Foreskin keratinocyte (primary cell): ENCODE measurements at places on chromosomes 4 and X. TPM values are rescaled to one million over a fixed set of nuclear protein-coding genes. Genes with fewer than 3 reads are reported as not detected.

GRCh38 chrX:99271641-99272040 lies 1138.4 kb downstream of the PCDH19 start:
- no peak for DNase-seq

Gene G3BP2
- polyA plus RNA-seq: 29.9 and 36.2 TPM in 2 replicates

DNA sequence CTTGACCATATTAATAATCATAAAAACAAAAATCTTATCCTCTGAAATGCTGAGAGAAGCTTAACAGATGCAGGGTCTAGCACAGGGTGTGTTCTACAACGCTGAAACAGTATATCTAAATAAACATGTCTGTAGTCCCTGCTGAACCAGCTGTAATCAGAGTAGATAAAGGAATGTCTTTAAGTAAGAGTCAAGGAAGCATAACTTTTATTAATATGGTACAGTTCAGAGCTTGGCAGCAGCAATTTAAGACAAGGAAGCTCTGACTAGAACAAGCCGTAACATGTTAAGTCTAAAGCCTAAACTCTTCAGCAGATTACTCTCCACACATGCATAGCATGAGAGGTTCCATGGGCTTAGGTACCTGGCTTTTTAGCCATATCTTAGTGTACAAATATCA lies 36.1 kb downstream of the NFKB1 start:
- DNase-seq: peak; percentile 43

- peak; percentile 56 for DNase-seq
These were observed 117.6 kb downstream of the MAB21L2 start for GRCh38 chr4:150699599-150699998.

Gene MAPK10
- polyA plus RNA-seq: 1.2 and 2.1 TPM in 2 replicates

DNA sequence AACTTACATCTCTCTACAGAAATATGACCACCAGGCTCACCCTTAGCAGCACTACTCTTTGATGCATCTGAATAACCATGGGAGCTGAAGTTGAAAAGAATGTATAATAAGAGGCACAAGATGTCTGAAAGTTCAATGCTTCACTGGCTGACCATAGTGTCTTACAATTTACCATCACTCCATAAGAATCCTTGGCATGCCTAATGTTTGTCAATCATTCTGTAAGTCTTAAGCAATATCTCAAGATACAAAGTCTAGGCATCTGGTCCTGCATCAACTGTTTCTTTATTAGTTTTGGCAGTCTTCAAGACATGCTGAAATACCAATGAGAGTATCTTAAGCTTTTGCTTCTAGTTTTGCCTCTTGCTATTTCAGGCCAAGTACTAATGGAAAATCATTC lies 755.5 kb downstream of the STIM2 start:
- DNase-seq: peak; percentile 42

Gene UTP14A
- polyA plus RNA-seq: 21.1 and 26.0 TPM in 2 replicates

DNA sequence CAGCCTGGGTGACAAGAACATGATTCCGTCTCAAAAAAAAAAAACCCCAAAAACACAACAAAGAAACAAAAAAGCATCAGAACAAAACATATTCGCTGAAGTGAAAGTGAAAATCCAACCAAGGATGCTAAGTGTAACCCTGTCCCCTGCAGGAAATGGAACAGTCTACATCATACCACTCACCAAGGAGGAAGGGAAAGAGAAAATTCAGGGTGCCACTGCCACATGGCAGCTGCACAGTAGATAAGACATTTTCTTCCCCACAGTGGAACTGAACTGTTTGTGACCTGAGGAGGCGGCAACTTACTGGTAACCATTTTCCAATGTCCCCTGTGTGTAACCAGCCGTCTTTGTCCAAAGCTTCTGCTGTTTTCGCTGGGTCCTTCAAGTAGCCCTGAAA lies 28.2 kb upstream of the CENPU start:
- no peak for DNase-seq

- no peak for DNase-seq
These were observed 26.2 kb upstream of the ZBTB33 start for GRCh38 chrX:120224388-120224787.

DNA sequence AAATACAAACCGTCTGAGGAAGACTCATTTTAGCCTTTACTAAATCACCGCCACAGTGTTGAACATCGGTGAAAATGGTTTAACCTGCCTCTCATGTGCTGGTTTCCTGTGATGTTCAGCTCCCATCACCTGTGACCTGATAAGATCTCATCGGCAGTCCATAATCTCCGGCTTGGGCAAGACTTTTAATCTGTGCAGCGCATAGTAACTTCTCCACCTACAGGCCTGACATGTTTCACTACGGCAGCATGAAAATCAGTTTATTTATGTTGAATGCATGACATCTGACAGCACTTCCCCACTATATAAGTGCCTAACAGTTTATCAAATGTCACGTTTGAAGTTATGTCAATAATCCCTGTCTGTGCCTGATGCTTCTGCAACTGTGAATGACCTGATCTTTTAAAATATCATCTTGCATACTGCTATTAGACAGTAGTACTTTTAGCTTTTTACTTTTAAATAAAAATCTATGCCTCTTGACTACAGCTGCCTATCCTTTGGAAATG lies 1919.8 kb upstream of the AGA start:
- DNase-seq: no peak

Gene SMC1A
- polyA plus RNA-seq: 8.5 and 11.4 TPM in 2 replicates

Gene LINC00632
- polyA plus RNA-seq: not detected in 2 replicates

DNA sequence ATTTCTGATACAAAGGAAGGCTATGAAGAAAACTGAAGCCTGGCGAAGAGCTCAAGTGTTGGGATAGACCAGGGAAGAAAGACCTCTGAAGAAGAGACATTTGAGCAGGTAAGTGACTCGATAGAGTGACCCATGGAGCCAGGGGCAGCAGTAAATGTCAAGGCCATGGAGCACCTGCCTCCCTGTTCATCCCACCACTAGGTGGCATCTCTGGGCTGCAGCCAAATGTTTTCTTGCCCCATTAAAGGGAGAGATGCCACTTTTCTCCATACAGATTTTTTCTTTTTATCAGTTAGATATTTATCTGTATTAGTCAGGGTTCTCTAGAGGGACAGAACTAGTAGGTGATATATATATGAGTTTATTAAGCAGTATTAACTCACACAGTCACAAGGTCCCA lies 4.9 kb upstream of the ZNF81 start:
- no peak for DNase-seq

Gene CXCR3
- not detected in 2 replicates for polyA plus RNA-seq

DNA sequence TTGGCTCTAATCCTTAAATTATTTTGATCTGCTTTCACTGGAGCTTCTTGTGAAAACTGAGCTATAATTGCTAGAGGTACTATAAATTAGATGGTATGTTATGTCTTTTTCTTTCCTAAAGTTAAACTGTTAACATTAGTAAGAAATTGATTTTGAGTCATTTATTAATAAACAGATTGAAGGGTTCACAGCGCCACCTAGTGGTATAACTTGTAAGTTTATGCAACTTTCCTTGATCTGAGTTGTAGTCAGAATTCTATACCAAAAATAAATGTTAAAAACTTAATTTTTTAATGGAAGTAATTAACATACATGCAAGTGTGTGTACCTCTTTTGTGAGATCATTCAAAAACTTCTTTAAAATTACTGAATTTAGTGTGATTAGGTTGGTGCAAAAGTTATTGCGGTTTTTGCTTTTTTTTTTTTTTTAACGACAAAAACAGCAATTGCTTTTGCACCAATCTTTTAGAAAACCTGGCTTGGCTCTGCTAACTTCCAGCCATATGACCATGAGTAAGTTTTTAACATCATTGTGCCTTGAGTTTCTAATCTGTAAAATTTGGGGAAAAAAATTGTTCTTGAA lies 151.5 kb downstream of the CENPC start:
- DNase-seq: no peak

Gene SERTM2
- polyA plus RNA-seq: not detected in 2 replicates

DNA sequence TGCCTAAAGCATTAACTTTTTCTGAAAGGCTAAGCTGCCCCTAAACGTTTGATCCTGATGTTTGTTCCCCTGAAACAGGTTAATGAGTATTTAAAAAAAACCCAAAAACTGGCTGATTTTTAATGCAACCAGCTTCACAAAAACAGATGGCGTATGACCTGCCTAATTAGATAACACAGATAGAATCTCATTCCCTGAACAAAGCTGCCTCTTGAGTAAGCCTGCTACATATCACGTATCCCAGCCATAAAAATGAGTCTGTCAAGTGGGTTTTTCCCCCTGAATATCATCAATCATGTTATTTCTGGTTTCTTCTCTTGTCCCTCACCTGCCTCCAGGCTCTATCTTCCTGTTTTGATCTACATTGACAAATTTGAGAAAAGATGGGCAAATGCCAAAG lies 154.2 kb upstream of the FAM9B start:
- no peak for DNase-seq

DNA sequence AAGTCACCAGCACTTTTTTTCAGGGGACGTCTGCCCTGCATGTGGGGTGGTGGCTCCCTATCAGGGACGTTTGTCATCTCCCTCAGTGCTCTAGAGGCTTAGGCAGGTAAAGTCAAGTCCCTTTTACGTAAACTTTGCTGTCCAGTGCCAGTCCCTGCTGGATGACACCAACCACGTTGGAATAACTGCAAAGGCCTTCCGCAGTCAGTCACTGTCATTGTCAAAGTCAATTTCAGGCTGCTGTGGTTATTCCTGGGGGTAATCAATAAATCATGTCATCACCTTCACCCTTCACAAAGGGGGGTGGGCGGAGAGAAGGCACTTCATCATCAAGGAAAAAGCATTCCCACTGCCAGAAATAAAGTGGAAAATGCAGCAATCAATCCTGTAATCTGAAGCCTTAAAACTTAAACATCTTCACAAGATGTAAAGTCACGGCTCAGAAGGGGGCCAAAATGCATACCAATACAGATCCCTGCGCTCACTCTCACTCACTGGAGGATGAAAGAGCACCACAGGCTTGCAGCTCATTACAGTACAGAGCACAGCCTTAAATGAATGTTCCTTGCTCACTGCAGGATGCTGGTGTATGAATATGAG lies 56.2 kb downstream of the CLDN22 start:
- no peak for DNase-seq

DNA sequence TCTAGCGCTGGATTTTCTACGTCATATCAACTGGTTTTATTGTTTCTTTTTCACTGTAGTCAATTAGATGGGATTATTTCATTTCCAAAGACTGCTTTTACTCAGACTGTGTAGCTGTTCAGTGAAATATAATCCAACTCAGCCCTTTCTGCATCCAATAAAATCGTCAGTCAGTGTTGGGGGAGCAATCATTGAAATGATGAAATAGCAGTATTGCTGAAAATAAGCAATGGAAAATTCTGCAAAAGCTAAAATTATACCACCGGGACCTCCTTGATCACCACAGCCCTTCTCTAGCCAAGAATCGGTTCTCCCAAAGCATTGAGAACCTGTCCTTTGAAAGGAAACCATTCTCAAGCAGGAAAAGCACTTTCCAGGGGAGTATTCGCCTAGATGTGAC lies 243.1 kb upstream of the TENM3 start:
- DNase-seq: no peak

- DNase-seq: peak; percentile 81
These were observed 2.4 kb upstream of the SH3KBP1 start for GRCh38 chrX:19889582-19890342.

Gene CCDC120
- 7.3 and 7.8 TPM in 2 replicates for polyA plus RNA-seq

DNA sequence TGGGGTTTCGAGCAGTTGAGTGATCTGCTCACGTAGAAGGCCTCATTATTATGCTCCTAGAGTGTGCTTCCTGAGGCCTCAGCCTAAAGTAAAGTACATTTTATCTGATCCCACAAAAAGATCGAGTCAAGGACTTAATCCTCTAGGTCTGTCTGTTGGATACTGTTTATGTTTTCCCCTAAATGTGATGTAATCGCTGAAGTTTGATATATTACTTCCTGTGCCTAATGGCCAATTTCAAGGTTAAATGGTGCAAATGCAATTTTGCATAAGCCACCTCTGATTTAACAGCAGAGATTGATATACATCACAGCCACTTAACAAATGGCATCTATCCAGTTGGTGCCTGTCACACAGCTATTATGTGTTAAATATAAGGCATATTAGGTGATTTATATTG lies 19.4 kb upstream of the SERTM2 start:
- DNase-seq: no peak

GRCh38 chrX:155434906-155435743 lies 23.3 kb downstream of the F8A3 start:
- DNase-seq: no peak

DNA sequence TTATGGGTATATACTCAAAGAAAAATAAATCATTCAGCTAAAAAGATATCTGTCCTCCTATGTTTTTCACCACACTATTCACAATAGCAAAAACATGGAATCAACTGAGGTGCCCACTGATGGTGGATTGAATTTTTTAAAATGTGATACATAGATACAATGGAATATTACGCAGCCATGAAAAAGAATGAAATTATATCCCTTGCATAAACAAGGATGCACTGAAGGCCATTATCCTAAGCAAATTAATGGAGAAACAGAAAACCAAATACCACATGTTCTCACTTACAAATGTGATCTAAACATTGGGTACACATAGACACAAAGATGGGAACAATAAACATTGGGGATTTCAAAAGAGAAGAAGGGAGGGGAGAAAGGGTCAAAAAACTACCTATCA lies 964.2 kb upstream of the IGFBP7 start:
- DNase-seq: no peak

Gene CXCL1
- 29.4 and 42.3 TPM in 2 replicates for polyA plus RNA-seq
